ENCODE measurements at places on chromosomes 1 and 21.

GRCh38 chr1:11893907-11894251, 32.3 kb downstream of the KIAA2013 start:
- peak; percentile 36 for DNase-seq

DNA sequence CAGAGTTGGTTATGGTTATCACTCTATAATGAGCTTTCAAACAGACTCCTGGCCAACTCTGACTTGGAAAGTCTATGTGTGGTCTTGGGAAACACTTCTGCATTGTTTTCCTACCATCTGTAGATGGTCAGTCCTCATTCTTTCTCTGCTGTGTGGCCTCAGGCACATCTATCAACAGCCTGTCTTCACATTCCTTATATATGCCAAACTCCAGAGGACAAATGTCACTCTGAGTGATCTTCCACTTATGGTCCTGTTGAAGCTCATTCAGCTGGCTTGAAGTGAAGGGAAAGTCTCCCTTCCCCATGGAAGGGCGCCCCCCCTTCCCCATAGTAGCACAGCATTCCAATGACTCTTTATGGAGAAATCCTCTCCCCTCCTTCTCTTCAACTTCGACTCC, 58.7 kb downstream of the VANGL2 start:
- DNase-seq = no peak

GRCh38 chr1:147611586-147611985, 58.7 kb downstream of the ACP6 start:
- DNase-seq = no peak

DNA sequence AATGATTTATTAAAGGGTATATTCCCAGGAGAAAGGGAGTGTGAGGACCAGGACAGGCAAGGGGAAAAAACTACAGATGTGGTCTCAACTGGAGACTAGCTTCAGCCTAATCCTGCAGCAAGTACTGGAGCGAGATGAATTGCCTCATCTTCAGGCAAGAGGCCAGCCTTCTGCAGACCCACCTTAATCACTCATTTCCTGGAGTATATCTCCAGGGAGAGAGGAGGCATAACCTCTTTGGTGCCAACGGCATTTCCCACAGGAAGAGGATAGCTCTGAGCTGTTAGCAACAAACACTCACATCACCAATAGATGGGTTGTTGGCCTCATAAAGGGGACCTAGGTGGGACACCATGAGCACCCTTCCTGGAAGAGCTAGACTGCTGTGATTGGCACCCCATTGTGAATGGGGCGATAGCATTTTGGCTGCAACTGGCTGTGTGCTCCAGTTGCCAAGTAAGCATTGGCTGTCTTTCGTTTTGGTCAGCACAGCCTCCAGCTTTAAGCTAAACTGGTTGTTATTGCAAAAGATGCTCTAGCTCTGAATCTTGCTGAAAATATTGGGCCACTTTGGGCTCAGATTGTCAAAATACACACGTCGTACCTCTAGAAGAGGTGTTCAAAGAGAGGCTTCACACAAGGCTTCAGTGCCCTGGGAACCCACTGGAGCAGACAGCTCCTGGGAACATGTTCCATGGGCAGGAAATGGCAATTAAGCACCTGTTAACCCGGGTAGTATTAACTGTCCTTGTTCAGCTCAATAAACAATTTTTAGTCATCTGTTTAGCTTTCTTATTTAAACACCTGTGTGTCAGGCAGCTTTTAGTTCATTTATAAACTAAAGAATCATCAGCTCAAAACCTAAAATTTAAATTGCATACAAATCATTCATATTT, 314.8 kb upstream of the C1orf87 start:
- DNase-seq = no peak

- DNase-seq = no peak
Observed at GRCh38 chr1:168881656-168882260, 152.8 kb upstream of the DPT start.

DNA sequence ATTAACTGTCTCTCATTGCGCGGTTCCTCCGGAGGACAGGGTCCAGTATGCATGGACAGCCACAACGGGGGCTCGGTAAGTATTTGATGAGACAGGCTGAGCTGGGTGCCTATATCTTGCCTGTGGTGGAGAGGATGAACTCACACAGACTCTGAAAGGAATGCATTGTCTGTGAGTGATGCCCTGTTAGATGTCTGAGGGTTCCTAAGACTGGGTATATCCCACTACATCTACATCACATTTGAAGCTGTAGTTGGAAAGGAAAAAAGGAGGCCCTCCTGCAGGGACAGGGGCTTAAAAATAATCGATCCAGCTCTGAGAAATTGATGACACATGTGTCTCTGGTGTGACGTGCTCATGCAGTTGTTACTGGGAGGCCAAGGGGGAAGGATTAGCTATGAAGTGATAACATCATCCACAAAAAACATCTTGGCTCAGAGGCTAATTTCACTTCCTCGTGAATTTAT, 1.9 kb downstream of the ADARB1 start:
- no peak for DNase-seq

All from stimulated activated CD8-positive, alpha-beta memory T cell treated with anti-CD3 and anti-CD28 coated beads, Interleukin-7, amount 100 ng/mL, for 4 hours (primary cell).